ENCODE measurements at places on chromosomes 2 and 18. TPM values are rescaled to one million over a fixed set of nuclear protein-coding genes. Genes with fewer than 3 reads are reported as not detected.

RRM2 gene
- total RNA-seq: 5.3 TPM

PLB1 gene
- 2.0 TPM for total RNA-seq

SLC38A11 gene
- total RNA-seq: 0.29 TPM

CHMP1B gene
- 50.8 TPM for total RNA-seq

All from smooth muscle cell of trachea (primary cell).